SHP77 treated with DMSO at 0.1 percent for 48 hours (cell line): ENCODE measurements at places on chromosomes 13 and 19.
A peak's percentile ranks its signal among the peaks of the same experiment; 100 is the strongest.

DNA sequence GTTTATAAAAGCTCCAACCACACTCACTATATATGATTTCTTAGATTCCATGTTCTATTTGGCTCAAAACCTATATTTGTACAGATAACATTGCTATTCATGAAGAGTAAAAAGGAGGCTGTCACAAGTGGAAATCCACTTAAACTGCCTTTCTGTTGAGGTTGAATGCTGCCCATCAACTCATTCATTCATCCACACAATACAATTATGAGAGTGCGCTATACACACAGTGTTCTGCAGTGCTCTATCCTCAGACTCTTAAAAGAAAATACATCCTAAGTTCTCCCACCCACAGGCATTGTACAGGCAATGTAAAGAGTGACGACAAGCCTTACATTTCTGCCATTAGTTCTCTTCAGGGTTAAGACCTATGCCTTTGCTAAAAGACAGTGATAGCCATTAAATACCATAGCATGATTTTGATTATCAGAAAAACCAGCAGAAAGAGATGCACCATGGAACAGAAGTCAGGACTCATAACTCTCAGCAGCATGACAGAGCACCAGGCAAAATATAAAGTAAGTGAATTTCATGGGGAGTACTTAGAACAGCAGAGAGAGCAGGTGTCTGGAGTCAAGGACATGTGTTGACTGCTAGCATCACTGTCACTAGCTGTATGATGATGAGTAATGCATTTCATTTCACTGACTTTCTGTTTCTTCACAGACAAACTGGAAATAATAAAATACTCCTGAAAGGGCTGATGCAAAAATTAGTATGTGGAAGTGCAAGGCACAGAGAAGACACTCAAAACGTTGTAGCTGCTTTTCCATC is 218.0 kb downstream of the RBM26 start:
- DNase-seq: no peak

- no peak for DNase-seq
Measured at GRCh38 chr19:12995596-12996405, 526 bp downstream of the NFIX start.

DNA sequence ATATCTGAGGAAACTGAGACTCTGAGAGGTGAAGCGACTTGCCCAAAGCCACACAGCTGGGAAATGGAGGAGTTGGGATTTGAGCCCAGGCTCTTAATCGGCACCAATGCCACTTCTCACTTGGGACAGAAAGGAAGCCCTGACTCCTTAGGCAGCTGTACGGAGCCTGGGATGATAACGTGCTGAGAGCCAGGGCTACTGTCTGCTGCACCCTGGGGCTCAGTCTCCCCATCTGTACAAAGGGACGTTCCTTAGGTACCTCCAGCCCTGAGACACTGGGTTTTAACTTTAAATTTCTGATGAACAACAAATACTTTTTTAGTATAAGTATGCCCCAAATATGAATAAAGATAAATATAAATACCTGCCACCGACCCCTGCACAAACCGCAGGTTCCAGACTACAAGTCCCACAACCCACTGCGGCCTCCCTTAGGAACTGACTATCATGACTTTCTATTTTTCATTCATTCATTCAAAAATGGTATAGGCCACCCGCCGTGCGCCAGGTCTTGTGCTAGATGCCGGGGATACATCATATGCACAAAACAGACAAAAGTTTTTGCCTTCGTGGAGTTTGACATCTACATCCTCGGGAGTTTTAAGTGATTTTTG is 776 bp upstream of the NCLN start:
- no peak for DNase-seq

DNA sequence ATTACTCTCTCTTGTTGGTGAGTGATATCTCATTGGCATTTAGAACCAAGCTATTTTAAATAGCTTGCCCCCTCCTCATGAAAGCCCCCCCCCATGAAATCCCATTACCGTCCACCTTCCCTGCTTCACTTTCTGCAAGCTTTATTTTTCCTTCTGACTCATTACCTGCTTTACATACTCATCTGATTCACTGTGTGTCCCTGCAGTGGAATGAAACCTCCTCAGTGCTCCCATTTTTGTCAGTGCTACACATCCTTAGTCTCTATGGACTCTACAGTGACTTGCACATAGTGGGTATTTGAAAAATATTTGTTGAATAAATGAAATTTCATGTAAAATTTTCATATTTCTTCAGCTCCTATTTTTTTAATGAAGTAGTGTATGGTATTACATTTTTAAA is 62.3 kb downstream of the DOCK9 start:
- no peak for DNase-seq

- DNase-seq: no peak
Measured at GRCh38 chr19:2010135-2010668, 5.3 kb downstream of the BTBD2 start.

- no peak for DNase-seq
Measured at GRCh38 chr19:2759362-2759761, 19.5 kb upstream of the SLC39A3 start.

- no peak for DNase-seq
Measured at GRCh38 chr19:40717880-40718773, 1.2 kb downstream of the ITPKC start.

DNA sequence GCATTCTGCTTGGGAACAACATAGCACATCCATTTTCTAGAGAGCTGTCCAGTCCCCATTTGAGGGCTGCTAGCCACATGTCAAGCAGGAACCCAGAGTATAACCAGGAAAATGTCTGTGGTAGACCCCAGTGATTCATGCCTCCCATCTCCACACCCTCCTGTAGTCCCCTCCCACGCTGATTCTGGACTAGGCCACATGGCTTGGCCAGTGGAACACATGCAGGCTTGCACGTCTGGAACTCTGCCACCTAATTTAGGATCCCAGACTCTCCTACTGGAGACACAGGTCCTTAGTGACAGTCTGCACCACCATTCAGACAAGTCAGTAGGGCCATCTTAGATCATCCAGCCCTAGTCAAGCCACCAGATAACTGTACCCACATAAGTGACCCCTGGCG is 149.8 kb downstream of the ZIC5 start:
- DNase-seq: no peak

- peak; percentile 36 for DNase-seq
Measured at GRCh38 chr19:35592226-35592625, 6.3 kb downstream of the PMIS2 start.

GRCh38 chr13:51971520-51972426 is 39.5 kb downstream of the ATP7B start:
- no peak for DNase-seq

- no peak for DNase-seq
Measured at GRCh38 chr13:30692113-30692512, 43.2 kb upstream of the ALOX5AP start.

DNA sequence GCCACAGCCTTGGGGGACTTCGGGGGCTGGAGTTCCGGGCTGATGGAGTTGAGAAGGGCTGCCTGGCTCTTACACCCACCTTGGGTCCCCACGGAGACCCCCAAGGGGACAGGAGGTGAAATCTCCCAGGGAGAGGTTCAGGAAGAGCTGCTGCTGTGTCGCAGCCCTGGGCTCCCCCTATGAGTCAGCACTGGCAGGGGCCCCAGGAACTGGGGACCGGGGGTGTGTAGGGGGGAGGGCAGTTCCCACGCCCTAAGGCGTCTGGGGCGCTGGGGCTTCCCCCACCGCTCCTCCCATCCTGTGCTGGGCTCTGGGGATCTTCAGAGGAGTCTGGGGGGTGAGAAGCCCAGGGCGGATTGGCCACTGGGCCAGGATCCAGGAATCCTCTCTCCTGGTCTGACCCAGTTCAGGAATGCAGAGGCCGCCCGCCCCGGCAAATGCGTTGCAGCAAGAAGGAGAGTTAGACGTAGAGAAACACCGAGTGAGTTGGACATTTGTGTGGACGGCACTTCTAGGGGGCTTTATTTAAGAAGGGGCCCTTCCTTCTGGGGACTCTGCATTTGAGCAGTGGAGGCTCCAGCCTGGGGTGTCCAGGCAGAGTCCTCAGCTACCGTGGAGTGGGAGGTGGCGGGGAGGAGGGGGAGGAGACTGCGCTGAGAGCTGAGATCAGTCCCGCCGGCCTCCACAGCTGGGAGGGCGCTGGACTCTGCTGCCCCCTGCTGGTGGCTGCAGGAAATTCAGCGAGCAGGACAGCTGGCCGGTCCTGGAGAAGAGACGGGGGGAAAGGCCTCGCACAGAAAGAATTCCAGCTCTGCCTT is 15.0 kb upstream of the NANOS3 start:
- DNase-seq: peak; percentile 50

DNA sequence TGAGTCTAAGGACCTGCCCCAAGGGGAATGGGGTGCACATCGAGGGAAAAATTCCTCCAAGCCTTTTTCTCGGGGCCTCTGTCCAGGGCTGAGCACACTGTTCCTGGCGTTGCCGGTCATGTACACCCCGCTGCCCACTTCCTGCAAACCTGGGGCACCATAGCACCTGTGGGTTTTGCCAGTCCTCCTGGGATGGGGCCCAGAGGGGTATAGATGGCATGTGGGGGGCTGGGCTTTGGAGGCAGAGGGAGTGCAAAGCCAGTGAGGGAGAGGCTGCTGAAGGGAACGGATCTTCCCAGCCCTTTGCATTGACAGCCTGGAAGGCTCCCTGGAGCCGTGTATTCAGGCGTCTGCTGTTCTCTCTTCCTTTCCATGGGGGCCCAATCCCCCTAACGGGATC is 187.3 kb downstream of the ZNF536 start:
- DNase-seq: no peak

GRCh38 chr13:112905619-112905989 is 63.4 kb upstream of the MCF2L start:
- no peak for DNase-seq

DNA sequence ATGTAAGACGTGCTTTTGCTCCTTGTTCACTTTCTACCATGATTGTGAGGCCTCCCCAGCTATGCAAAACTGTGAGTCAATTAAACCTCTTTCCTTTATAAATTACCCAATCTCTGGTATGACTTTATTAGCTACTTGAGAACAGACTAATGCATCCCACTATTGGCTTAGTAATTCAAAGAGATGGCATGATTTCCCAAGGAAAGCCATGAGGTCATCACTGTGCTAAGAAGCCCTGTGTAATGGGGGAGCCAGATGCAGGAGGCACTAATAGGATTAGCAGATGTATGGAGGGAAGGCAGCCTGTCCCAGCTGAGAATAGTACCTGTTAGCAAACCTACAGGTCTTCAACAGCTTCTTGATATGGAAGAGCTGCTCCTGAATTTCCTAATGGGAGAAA is 38.1 kb downstream of the RUBCNL start:
- no peak for DNase-seq

DNA sequence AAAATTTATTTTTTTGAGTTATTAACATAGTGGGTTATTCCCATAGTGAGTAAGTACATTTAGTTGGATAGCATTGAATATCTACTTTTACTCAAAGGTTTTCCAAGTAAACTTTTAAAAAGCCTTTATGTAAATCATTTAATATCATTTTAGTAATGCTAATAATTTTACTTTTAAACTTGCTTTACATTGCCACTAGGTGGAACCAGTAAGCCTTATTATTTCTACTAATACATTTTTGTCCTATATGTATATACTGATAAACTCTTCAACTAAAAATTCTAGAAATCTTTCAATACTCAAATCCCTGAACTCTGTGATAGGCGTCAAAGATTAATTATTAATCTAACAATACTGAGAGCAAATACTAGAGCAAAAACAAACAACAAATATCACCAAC is 1709.2 kb upstream of the PCDH20 start:
- peak; percentile 10 for DNase-seq

DNA sequence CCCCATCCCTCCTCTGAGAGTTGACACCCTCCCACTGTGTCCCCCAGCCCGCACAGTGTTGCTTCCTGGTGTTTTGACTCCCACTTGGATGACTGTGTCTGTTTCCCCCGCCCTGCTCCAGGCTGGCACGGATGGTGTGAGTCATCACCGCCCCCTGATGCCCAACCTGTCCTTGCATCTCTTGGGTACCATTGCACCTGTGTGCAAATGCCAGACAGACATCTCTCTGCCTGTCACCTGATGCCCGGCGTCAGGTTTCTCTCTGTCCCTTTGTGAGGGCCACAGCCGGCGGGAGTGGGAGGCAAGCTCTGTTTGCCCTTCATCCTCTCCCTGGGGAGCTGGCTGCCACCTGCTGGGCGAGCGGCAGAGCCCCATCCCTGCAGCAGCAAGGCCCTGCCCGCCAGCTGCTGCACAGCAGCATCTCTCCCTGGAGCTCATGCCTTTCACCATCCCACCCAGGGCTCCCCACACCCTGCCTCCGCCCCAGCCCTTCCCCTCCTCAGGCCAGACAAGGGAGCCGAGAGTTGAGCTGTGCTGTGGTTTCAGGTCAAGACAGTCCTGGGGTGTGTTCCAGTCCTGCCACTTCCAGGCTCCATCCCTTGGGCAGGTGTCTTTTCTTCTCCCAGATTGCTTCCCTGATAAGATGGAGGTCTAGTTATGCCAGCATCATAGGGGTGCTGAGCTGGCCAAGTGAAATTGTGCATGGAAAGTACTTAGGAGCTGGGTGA is 29.7 kb downstream of the NKPD1 start:
- DNase-seq: peak; percentile 75

DNA sequence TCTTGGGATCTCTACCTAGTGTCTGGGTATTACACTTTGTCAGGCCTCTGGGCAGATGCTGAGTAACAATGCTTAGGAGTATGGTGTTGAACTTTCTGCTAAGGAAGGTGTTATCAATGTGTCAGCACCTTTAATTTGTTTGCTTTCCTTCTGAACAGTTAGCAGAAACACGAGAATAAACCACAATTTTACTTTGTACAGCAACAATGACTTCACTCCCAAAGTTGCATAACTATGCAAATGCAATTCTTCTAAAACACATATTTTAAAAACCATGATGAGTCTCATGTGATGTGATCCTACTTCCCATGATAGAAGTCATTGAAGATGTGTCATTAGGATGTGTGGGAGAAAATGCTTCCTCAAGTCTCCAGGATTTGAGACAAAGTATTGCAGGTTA is 155.0 kb downstream of the POSTN start:
- no peak for DNase-seq

- DNase-seq: peak; percentile 35
Measured at GRCh38 chr13:20174656-20175405, 14.0 kb upstream of the GJA3 start.

DNA sequence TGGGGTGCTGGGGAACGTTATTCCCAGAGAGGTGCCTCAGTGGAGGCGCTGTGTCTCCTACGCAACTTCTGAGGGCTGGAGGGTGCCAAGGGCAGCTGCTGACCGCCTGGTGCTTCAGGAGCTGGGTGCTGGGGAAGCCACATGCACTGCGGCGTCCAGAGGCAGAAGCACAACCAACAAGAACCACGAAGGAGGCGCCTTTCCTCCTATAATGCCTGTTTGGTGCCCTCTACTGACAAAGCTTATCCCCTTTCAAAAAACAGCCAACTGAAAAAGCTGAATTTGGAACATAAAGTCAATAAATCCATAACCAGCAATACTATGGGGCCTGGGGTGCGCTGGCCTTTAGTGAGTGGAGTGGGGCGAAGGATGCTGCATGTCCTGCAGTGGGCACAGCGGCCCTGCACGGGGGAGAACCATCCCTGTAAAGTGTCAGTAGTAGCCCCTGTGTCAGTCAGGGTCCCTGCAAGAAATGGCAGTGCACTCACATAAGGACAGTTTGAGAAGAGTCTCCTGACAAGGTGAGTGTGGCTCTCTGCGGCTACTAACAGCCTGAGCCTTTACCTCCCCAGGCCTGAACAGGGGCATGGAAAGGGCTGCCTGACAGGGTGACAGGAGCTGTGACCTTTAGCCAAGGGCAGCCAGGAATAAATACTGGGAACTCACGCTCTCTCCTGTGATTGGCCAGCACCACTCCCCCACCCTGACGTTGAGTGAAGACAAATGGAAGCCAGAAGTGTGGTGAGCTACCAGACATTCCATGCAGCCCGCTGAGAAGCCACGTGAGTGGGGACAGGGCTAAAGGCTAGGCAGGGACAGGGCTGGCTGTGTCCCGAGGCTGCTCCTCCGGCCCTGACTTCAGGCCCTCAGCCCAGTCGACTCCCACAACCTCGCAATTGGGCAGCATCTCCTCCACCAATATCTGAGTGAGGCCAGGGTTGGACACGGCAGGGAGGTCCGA is 4.5 kb upstream of the B3GNT8 start:
- DNase-seq: no peak
